ENCODE measurements at places on chromosomes 3 and 15. TPM values are rescaled to one million over a fixed set of nuclear protein-coding genes. Genes with fewer than 3 reads are reported as not detected.

- H3K36me3 ChIP-seq, result no peaks in the 10 kb centered on the region
- H3K4me3 ChIP-seq, result no peak overlapping the region
- H3K4me1 ChIP-seq, result no peaks in the 10 kb centered on the region
- peaks cover 2% of the 10 kb centered on the region for H3K27me3 ChIP-seq
These were observed 15.9 kb upstream of the ERC2 start for GRCh38 chr3:56484122-56484521.

LTF gene
- not detected for total RNA-seq

GRCh38 chr3:144301863-144302262 is 330.2 kb downstream of the DIPK2A start:
- no peak overlapping the region for H3K27ac ChIP-seq
- DNase-seq, result no peak
- H3K4me1 ChIP-seq, result no peaks in the 10 kb centered on the region
- no peaks in the 10 kb centered on the region for H3K27me3 ChIP-seq
- H3K4me3 ChIP-seq, result no peak overlapping the region
- no peaks in the 10 kb centered on the region for H3K36me3 ChIP-seq

- no peaks in the 10 kb centered on the region for H3K4me1 ChIP-seq
- no peak overlapping the region for H3K27ac ChIP-seq
- DNase-seq, result no peak
- no peaks in the 10 kb centered on the region for H3K36me3 ChIP-seq
These were observed 5.8 kb upstream of the TMEM41A start for GRCh38 chr3:185504636-185505035.

DNA sequence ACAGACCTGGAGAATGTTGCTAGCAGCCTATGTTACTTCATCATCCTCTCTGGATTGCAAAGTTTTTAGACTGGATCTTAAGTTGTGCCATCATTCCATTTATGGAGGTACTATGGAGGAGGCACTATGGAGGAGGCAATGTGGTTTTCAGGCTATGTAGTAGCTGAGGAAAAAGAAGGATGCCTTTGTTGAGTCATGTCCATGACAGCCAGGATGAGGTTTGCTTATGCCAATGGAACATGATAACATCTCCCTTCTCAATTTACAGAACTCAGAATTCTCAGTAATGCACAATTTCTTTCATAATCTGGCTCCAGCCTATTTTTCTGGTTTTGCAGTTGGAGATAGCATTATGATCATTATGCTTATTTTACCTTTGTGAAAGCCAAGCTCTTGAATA is 65.9 kb upstream of the TMEM108 start:
- H3K27me3 ChIP-seq, result no peaks in the 10 kb centered on the region
- no peaks in the 10 kb centered on the region for H3K4me1 ChIP-seq
- peak; percentile 25 for DNase-seq
- no peaks in the 10 kb centered on the region for H3K36me3 ChIP-seq
- no peak overlapping the region for H3K27ac ChIP-seq
- H3K4me3 ChIP-seq, result no peak overlapping the region

DNA sequence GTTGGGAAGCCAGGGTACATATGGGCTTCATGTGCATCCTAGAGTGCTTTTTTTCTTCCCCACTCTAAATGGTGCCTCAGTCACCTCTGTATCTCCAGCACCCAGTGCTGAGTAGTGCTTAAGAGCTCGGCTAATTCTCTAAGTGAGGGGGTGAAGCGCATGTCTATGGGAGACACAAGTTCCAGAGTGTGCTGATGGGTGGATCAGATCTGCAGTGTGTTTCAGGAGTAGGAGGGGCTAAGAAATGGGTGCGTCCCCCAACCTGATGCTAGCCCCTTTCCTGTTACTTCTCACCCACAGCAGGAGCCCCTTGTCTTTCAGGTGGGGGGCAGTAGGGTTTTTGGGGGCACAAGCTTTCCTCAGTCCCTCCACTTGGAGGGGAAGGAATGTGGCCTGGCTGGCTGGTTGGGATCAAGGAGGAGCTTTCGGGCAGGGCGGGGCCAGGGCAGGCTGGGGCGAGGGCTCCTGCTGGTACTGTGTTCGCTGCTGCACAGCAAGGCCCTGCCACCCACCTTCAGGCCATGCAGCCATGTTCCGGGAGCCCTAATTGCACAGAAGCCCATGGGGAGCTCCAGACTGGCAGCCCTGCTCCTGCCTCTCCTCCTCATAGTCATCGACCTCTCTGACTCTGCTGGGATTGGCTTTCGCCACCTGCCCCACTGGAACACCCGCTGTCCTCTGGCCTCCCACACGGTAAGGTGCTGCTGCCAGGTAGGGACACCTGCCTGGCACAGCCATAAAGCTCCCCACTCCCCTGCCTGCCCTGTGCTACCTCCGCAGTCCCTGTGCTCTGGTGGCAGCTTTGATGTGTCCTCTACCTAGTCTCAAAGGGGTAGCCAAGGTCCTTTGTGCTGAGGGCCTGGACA is at the start of gene IL17RE:
Gene IL17RE (plus strand): TSS at position 477 of the 866 bp plus-strand sequence. CDS start 85 bp downstream, at position 562.
- H3K27me3 ChIP-seq, result no peaks in the 10 kb centered on the region
- H3K4me3 ChIP-seq, result no peak within 1 kb of the TSS
- no peak for DNase-seq
- H3K36me3 ChIP-seq, result no peaks in the 10 kb centered on the region
- peak within 1 kb of the TSS; percentile 11 for H3K27ac ChIP-seq
- H3K4me1 ChIP-seq, result peaks cover 17% of the 10 kb centered on the region

GRCh38 chr3:194556086-194557056 is 69.6 kb upstream of the ATP13A3 start:
- peak; percentile 64 for DNase-seq
- H3K27ac ChIP-seq, result peak overlapping the region; percentile 0
- H3K4me3 ChIP-seq, result peak overlapping the region; percentile 18
- no peaks in the 10 kb centered on the region for H3K27me3 ChIP-seq
- no peaks in the 10 kb centered on the region for H3K36me3 ChIP-seq

GRCh38 chr15:25244731-25245585 is 193.9 kb downstream of the UBE3A start:
- H3K27me3 ChIP-seq, result no peaks in the 10 kb centered on the region
- no peak for DNase-seq
- H3K36me3 ChIP-seq, result no peaks in the 10 kb centered on the region
- H3K4me1 ChIP-seq, result no peaks in the 10 kb centered on the region
- no peak overlapping the region for H3K27ac ChIP-seq

DNA sequence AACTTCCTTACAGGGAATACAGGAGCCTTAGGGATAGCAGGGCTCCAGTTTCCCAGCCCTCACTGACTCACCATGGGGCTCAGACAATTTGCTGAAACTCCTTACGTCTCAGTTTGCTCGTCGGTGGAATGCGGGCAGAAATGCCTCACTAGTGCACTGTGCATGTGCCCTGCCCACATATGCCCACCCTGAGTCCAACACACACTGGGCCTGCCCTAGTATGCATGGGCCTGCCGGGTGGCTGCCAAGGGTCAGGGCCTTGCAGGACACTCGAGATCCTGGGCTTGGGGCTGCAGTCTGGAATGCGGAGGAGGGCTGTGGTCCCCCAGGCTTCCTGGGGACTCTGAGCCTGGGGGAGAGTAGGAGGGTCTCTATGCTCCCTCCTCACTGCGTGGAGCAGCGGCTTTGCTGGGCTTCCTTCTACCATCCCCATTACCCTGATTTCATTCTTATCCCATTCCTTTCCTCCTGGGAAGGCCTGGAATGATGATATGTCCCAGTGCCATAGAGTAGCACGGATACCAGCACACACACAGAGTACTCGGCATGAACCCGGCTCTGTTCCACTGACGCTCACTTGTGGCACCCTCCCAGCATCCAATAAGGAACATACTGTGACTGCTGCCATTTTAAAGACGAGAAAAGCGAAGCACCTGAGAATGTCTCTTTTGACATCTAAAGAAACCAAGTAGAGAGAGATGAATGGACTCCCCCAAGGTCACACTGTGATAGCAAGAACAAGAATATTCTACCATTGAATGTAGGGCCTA is 124.2 kb downstream of the ASB7 start:
- no peaks in the 10 kb centered on the region for H3K36me3 ChIP-seq
- no peaks in the 10 kb centered on the region for H3K27me3 ChIP-seq
- peaks cover 41% of the 10 kb centered on the region for H3K4me1 ChIP-seq
- DNase-seq, result peak; percentile 90
- peak overlapping the region; percentile 80 for H3K27ac ChIP-seq
